Hippocampal formation (tissue), 2 donors: ENCODE measurements at places on chromosomes 16 and 17.

DNA sequence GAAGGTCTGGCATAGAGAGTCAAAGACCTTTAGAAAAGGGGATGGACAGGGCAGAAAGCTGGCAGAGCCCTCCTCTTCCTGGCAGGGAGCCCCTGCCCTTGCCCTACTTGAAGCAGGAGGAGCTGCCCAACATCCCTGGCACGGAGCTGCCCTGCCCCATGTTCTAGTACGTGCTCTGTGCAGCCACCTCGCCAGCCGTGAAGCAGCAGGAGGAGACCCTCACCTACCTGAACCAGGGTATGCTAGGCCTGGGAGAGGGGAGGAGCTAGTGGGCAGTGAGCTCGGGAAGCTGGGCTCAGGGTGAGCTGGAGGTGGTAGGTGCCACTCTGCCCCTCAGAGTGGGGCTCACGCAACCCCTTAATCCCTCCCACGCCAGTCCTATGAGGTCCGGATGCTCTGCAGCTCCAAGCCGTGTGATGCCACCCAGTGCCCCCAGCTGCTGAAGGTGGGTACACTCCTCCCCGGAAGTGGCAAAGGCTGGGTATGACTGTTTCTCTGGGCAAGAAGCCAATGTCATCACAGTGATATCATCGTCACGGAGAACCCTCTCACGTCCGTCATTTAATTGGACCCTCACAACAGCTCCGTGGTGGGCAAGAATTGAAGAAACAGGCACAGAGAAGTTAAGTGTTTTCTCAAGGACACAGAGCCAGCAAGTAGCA, 12.7 kb upstream of the STAC2 start:
- DNase-seq = no peak

- no peak for DNase-seq
Observed at GRCh38 chr16:10252155-10252554, 69.9 kb upstream of the GRIN2A start.

DNA sequence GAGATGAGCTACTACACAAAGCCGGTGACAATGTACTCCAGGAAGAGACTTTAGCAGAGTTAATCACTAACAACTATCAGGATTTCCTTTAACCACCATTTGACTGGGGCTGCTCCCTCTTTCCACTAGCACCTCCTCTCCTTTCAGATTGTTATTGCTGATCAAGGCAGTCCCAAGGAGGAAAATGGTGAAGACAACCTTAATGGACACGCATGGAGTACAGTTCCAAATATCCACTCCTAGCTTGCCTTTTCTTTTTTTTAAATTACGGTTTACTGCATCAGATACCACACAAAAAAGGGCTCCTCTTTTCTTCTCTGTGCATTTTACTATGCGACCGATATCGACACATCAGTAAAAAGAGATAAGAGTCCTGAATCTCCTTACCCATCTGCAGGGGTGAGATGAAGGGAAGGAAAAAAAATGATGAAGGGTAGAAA, 30.9 kb downstream of the FAM222B start:
- no peak for DNase-seq

DNA sequence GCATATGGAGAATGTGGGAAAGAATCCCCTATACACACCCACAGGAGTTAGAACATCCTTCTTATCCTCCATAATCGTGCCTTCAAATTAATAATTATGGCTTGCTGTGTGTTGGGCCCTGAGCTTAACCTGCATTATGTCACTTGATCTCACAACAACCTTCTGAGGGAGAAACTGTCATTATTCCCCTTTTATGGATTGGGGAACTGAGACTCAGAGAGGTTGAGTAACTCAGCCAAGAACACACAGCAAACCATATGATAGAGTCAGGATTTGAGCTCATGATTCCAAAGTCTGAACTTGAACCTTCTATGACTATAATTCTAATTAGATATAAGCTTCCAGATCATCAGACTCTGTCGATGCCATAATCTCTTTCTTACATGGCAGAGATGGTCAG, 114.2 kb upstream of the CACNG3 start:
- DNase-seq = no peak

DNA sequence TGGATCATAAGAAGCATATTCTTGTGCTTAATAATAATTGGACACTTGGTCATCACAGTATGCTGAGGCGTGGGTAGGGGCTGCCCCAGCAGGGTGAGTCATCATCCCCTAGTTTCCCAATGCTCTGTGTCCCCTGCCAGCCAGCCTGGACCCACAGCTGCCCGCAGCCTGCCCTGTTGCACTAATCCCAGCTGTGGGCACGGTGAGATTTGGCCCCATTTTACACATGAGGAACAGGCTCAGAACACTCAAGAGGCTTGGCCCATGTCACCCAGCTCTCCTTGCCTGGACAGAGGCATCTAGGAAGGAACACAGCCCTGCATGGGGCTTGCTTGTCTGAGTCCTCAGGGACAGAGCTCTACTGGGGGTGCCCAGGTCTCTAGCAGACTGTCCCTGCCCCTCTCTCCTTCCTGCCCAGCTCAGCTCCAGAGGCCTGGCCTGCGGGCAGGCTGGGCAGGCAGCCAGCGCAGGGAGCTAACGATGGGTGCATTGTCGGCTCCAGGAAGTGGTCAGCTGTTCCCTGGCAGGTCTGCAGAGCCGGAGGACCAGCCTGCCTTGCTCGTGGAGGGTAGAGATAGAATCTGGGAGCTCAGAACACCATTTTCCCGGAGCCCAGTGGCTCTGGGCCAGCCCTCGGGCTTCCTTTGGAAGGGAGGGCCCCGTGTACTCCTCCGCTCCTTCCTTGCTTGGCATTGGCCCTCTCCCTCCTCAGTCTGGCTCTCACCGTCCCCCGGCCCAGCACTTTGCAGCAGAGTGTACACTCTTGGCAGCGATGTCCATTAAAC, 189.4 kb downstream of the RAB11FIP4 start:
- DNase-seq = no peak

GRCh38 chr16:49019831-49020230, 261.8 kb downstream of the CBLN1 start:
- DNase-seq = no peak

DNA sequence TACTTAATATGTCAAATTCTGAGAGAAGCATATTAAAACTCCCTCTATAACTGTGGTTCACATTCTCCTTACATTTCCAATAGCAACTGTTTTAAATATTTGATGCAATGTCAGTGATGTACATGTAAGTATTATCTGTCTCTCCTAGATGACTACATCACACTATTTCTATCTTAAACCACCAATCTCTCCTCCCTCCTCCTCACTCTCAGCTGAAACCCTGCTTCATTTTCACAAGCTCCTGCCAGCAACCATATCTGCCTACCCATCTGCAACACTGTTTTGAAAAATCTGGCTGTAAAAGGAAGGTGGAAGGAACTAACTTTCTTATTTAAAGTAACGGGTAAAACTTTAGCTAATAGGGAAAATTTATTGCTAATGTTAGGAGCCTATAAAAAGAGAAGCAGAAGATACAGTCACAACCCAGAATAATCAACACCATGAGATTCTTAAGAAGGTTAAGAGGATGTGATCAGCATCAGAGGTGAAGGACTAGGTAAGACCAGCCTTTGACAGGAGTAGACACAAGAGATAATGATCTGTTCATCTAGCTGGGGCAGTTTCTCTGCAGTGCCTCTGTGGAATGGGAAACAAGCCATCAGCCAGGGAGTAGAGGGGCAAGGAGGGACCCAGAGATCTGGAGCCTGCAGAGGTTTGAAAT, 31.0 kb downstream of the MYH10 start:
- DNase-seq = no peak

- no peak for DNase-seq
Observed at GRCh38 chr16:65621640-65622039, 499.8 kb upstream of the CDH11 start.

DNA sequence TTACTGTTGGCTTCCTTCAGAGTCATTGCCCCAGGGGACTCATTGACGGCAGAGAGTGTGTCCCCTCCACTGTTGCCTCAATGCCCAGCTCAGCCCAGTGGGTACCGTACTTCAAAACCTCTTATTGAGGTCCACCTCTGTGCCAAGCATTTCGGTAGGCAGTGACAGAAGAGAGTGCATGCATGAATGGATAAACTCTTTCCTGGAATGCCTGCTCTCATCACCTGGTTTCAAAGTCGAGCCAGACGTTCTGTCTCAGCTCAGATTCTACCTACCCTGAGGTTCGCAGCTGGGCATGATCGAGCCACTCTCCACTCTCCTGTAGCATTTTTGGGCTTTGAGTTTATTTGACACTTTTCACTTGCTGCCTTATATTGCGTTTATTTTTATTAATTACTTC, 647.0 kb downstream of the MAF start:
- no peak for DNase-seq

DNA sequence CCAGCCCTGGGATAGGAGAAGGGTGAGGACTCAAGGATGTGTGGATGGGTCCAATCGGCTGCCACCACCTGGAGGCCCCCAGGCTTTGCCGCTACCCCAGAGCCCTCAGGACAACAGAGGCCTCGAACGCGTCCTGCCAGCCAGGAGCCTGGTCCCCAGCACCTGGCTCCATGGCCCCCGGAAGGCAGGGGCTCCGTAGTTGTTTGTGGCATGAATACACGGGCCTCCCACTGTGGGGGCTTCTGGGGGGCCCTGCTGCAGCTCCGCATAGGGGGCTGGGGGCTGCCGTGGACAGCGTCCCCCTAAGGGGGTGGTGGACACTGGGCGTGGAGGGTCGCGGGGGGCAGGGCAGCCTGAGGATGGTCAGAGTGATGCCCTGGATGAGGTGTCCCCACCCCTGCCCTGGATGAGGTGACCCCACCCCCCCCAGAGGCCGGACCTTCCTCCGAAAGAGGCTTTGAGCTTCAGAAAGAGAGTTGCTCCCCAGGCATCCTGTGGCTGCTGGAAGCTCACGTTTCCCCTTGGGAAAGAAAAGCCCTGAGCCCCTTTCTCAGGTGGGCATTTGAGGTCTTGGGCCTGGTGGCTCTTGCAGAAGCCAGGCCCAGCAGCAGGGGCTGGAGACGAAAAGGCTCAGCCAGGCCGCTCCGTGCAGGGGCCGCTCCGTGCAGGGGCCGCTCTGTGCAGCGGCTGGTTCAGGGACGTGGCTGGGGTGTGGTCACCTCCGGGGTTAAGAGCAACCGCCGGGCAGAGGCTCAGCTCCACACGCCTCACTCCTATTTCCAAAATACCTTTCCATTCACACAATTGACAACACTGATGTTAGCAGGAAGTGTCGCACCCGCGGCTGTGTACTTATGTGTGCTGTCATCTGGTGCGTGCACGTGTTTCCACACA, 40.3 kb upstream of the GNG13 start:
- DNase-seq = no peak

DNA sequence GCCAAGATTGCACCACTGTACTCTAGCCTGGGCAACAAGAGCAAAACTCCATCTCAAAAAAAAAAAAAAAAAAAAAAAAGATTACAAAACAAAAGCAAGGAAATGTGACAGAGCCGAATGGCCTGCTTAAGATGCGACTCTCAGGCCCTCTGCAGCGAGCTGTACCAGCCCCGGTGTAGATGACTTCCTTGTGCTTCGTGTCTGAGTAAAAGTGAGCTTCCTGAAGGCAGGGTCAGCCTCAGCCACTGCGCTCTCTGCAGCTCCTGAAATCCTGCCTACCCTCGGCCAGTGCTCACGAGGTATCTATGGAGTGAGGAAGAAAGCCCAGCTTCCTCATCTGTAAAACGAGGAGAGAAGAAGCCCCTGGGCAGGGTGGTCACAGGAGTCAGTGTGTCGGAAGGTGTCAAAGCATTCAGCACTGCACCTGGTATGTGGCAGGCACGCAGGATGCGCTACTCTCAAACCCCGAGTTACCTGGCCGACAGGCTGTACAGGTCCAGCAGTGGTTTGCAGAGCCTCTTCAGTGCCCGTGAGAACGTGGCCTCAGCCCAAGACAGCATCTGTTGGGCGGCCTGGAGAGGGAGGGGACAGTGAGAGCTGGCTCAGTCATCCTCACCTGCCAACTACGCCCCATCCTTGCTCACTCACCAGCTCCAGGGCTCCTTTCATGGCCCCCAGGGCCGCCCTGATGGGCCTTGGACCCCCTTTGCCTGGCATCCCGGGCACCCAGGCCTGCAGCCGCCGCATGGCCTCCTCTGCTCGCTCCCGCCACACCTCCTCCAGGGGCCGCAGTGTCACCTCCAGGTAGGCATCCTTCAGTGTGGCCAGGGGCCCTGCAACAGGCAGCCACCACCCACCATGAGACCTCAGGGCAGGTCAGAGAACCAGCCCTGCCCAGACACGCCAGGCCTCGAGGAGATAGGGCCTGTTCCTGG, 44.6 kb downstream of the RMI2 start:
- no peak for DNase-seq

DNA sequence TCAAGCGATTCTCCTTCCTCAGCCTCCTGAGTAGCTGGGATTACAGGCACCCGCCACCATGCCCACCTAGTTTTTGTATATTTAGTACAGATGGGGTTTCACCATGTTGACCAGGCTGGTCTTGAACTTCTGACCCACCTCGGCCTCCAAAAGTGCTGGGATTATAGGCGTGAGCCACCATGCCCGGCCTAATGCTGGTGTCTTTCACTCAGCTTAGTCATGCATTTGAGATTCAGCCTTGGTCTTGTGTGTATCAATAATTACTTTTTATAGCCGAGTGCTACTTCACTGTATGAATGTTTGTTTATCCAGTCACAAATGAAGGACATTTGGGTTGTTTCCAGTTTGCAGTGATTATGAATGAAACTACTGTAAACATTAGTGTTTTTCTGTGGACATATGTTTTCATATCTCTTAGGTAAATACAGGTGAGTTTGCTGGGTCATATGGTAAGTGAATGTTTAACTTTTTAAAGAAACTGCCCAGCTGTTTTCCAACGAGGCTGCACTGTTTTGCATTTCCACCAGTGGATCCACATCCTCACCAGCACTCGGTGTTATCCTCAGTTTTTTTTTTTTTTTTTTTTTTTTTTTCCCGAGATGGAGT, 11.0 kb upstream of the PLCG2 start:
- no peak for DNase-seq

DNA sequence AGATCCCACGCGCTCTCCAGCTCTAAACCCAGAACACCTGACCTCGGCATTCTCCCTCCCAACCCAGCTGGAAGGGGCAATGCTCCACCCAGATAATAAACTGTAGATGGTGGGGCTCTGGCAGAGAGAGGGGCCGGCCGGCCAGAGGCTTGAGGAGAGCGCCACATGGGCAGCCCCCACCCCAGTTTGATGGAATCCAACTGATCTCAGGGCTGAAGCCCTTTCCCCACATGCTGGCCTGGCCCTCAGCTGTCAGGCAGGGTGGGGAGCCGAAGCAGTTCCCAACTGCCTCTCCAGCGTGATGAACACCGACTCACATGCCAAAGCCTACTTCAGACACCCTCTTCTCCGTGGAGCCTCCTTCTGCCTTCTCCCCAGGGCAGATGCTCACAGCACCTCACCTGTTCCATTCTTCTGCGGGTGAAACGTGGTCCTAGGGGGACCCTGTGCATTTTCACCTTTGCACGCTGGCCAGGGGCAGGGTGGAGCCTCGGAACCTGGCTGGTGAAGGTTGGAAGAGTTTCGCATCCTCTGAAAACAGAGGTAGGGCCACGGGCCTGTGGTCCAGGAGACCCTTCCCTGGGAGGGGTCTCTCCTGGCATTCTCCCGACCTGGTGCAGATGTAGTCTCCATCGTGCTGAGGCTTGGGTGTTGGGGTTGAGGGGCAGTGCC, 65.7 kb upstream of the ZNF469 start:
- no peak for DNase-seq

- DNase-seq = no peak
Observed at GRCh38 chr16:87129771-87130170, 187.4 kb downstream of the C16orf95 start.

- no peak for DNase-seq
Observed at GRCh38 chr17:354651-355556, 2.3 kb upstream of the RPH3AL start.
